Activated CD4-positive, alpha-beta memory T cell treated with anti-CD3 and anti-CD28 coated beads, Interleukin-2, amount 10 ng/mL, durations not matched to agents 7 days and 5 days (primary cell): ENCODE measurements at places on chromosomes 11 and 22.

DNA sequence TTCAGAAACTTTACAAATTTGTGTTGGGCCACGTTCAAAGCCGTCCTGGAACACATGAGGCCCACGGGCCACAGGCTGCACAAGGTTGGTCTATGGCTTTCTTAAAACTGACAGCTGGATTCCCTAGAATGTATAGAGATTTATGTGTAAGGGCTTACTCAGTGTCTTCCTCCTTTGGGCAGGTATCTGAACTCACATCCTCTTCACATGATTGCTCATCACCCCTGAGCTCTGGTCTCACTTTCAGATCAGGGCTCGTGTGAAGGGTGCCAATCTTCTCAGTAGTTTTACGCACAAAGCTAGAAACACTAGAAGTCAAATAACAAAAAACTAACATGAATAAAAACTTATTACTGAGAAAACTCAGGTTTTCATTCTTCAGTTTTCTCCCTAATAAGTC lies 27.1 kb downstream of the HPS5 start:
- DNase-seq: no peak

- no peak for DNase-seq
Observed at GRCh38 chr22:46278656-46279645, 11.1 kb downstream of the TTC38 start.

DNA sequence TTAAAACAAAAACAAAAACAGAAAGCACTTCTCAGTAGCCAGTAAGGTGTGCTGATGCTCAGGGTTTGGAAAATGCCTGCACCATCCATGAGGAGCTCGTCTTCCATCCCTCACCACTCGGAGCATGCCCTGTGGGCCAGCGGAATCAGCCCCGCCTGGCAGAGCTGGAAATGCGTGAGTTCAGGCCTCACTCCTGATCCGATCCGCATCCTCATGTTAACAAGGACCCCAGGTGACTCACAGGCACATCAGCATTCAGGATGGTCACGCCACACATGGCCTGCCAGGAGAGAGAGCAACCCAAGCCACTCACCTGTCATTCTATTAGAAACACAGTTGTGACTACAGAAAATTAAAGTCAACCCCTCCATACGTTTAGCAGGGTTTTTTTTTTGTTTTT lies 188.5 kb downstream of the MPPED1 start:
- DNase-seq: no peak

- DNase-seq: no peak
Observed at GRCh38 chr11:130076778-130077481, 7.2 kb downstream of the APLP2 start.

DNA sequence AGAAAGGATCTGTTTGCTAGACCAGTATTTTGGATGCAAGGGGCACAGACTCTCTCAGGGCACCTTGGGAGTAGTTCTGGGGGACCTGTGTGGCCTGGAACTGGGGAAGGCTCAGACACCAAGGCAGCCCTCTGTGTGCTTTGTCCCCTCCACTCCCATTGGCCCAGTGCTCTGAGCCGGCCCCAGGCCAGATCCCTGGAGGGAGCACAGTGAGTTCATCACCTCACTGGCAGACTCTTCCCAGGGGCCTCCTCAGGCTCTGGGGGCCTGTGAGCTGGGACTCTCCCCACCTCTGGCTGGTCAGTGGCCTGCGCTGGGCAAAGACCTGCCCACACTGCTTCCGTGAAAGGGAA lies 51.7 kb downstream of the CHRDL2 start:
- DNase-seq: no peak

DNA sequence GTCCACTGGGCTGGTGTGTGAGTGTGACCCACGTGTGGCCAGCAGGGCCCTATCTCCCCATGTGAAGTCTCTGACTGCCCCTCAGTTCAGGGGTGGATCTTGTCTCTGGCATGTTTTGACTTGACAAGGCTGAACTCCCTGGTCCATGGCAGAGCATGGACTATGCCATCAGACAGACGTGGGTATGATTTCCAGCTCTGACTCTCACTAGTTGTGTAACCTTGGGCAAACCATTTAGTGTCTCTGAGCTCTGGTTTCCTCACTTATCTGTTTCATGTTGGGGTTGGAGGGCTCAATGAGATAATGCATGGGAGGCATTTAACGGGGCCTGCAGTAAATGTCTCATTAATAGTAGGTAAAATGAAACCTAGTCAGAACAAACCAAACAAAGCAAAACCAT lies 254.5 kb upstream of the NARS2 start:
- no peak for DNase-seq

DNA sequence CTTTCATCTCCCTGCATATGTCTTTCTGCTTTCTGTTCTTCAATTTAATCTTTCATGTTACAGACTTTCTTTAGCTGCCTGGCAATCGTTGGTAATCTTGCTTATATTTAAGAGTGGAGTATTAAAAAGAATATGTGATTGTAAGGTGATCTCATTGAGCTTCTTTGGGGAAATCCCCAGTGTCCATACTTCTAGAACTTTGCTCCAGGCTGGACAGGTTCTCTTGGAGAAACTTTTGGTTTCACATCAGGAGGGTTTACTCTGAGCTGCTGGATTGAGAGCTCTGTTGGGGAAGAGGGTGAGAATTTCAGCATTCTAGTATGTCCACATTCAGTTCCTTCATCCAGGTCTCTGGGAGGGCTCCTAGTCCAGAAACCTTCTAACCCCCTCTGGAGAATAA lies 16.1 kb downstream of the LRRC75B start:
- no peak for DNase-seq

DNA sequence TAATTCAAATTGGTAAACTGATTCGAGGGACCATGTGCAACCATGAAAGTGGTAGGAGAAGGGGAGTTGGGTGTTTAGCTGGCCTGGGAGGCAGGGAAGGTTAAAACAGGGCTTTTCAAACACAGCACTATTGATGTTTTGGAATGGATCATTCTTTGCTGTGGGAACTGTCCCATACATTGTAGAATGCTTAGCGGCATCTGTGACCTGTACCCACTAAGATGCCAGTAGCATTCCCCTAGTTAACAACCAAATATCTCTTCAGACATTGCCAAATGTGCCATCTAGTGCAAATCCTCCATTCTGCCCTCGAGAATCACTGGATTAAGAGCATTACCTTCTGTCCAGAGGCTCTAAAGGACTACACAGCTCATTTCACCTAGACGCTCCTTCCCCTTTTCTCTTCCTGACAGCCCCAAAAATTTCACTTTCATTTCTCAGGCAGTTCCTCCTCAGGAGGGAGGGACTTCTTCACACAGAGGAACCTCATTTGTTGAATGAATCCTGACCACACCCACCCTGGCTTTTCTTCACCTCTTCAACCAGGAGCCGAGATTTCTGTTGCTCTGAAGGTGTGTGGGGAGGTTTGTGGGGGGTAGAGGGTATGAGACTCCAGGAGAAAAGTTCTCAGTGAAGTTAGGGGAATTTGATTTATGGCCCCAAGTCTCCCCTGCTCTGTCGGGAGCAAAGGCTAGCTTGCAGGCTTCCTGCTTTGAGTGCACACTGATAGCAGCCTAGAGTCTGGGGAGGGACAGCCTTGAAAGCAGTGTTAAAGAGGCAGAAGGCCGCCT lies at the start of gene TRIM34:
Gene TRIM34, plus strand, starts transcription at position 513 of the 791 bp plus-strand sequence. CDS start 7,331 bp downstream, outside the sequence.
- peak; percentile 72 for DNase-seq

DNA sequence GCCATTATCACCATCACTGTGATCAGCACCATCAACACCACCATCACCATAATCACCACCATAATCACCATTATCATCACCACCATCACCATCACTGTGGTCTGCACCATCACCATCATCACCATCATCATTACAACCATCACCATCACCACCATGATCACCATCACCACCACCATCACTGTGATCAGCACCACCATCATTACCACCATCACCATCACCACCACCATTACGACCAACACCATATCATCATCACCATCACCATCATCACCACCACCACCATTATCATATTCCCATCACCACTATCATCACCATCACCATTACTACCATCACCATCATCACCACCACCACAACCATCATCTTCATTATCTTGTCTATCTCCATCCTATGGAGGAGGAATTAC lies 125.2 kb downstream of the PHF21B start:
- DNase-seq: no peak

DNA sequence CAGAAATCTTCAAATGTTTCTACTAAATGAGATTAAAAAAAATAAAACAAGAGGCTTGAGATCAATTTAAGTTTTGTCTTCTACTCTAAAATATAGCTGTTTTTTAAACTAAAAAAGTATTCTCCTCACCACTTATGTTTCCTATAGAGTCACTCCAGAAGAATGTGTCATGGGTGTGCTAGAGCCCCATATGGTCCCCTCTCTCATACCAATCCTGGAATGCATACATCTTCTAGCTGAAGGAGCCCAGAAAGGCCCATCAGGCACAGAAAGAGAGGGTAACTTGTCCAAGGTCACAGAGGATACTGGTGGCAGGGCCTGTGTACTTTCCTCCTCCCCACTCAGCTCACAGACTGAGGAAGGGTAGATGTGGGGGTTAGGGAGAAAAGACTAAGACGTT lies 34.4 kb downstream of the RELT start:
- no peak for DNase-seq

- no peak for DNase-seq
Observed at GRCh38 chr22:20787223-20787622, 13.3 kb downstream of the SERPIND1 start.

GRCh38 chr11:67581469-67581868 lies 2.1 kb upstream of the GSTP1 start:
- no peak for DNase-seq

- no peak for DNase-seq
Observed at GRCh38 chr11:108196901-108197300, 25.5 kb downstream of the NPAT start.

DNA sequence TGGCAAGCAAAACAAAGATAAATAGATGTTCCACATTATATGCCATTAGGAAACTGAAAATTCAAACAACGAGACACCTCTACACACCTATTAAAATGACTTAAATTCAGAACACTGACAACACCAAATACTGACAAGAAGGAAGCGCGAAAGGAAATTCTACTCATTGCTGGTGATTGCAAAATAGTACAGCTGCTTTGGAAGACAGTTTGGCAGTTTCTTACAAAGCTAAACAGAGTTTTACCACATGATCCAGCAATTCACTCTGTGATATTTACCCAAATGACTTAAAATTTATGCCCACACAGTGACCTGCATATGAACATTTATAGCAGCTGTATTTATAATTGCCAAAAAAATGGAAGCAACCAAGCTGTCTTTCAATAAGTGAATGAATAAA lies 232.6 kb downstream of the CASP12 start:
- DNase-seq: no peak

DNA sequence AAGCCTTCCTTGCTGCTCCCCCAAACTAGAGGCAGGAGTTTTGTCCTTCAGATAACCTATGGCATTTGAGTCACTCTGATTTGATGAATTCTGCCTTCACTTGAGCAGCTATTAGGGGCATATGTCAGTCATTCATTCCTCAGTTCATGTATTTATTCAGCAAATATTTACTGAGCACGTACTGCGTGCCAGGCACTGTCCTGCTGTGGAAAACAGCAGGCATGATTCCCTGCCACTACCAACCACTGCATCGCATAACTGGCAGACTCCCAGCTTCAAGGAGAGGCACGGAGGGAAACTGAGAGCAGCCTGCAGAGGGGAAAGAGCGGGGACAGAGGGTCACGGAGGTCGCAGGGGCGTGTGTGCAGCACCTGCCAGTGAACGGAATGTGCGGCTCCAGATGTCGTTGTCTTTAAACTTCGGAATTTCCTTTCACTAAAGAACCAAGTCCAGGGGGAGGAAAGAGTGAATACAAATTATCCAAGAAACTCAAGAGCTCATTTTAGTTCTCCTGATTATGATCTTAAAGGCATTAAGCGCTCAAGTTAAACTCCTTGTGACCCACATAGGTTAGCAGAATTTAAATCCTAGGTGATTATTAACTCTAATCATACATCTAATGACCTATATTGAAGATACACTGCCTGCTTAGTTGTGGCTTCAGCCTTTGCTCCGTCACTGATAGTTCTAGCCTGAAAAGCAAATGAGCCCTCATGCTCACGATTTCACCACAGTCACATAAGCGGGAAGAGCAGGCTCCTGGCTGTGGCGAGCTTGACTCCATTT lies 12.6 kb downstream of the PPARA start:
- no peak for DNase-seq

DNA sequence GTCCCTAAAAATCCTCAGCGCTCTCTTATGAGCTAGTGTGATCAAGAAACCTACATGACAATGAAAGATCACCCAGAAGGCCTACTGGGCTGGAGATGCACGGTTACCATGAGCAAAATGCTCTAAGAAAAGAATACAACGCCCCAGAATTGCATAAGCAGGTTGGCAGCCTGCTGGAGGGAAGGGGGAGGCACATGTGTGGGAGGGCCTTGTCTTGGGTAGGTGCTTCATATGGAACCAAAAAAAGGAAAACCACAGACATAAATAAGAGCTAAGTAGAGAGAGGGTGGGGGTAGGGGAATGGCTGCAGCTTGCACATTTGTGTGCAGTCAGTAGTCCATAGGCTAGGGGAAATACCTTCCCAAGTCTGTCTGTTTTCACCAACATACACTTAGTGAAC lies 2.8 kb downstream of the SIAE start:
- DNase-seq: peak; percentile 38

DNA sequence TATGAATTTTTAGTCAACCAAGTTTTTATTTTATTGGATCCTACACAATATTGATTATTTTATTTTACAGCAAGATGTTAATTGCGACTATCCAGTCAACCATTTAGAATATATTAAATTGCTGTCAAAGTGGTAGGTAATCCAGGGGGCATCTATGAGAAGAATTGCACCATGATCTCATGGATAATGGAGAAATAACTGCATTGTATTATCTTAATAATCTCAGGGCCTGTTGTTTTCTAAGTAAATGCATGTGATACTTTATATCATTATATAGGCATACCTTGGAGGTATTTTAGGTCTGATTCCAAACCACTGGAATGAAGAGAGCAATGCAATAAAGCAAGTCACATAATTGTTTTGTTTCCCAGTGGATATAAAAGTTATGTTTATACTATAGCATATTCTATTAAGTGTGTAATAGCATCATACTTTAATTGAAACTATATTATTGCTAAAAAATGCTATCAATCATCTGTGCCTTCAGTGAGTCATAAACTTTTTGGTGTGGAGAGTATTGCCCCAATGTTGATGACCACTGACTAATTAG lies 595.4 kb upstream of the CHORDC1 start:
- DNase-seq: no peak

GRCh38 chr11:125627236-125627910 lies 2.4 kb downstream of the CHEK1 start:
- DNase-seq: no peak

- no peak for DNase-seq
Observed at GRCh38 chr11:133500435-133500834, 31.9 kb downstream of the OPCML start.

GRCh38 chr22:47210686-47211085 lies 448.2 kb downstream of the TBC1D22A start:
- peak; percentile 15 for DNase-seq

DNA sequence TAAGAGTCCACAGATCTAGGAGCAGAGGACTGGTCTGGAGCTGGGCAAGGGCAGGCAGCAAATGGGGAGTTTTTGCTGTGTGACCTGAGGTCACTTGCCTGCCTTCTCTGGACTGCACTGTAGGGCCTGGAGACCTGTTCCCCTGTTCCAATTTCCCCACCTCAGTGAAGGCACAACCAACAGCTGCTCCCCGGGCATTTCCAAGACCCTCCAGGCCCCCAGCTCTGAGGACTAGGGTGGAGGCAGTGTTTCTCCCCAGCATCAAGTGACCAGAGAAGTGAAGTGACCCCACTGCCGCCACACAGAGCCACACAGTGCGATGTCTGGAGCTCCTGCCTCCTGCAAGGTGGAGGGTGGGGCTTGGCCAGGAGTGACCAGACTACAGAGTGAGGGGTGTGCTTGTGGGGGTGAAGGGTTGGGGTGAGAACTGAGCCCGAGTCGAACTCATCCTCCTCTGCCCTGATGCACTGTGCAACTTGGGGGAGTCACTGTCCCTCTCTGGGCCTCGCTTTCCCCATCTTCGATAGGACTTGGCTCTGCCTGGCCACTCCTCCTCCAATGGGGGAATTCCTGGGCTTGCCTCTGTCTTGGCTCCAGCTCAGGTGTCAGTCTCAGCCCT lies 21.6 kb downstream of the P2RY2 start:
- DNase-seq: no peak
